ENCODE measurements at places on chromosomes 12 and 14.

DNA sequence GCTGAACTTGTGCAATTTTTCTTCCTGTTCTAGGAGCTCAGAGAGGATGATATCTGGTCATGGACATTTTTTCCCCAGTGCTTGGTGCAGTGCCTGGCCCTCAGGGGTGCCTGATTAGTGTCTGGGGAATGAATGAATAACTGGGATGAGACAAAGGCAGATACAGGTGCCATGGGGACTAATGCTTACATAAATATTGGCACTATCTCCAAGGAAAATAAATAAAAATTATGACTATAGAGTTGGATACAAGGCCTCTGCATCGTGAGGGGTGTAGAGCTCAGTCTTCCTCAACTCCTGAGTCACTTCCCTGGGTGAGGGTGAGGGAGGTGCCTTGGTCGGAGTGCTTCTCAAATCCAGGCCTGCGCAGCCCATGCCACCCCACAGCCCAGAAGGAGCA lies 188.6 kb downstream of the KCNA5 start:
- DNase-seq = peak; percentile 7

GRCh38 chr12:69254046-69254445 lies 14.7 kb downstream of the CPSF6 start:
- DNase-seq = peak; percentile 4

DNA sequence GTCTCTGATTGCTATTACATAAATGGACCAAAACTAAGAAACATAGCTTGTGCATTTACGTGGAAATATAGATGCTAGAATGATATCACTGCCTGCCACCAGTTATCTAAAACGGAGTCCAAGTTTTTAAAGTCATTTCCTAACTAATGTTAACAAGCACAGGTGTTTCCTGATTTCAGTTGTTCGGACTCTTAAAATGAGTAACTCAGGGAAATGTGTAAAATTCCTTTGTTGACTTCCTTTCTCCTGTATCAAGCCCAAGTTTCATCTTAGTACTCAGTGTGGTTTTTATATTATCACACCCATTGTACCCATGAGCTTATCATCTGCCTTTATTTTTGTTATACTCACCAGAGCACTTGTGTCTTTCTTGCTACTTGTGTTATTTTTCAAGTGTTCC lies 13.2 kb upstream of the PRKCH start:
- DNase-seq = no peak

DNA sequence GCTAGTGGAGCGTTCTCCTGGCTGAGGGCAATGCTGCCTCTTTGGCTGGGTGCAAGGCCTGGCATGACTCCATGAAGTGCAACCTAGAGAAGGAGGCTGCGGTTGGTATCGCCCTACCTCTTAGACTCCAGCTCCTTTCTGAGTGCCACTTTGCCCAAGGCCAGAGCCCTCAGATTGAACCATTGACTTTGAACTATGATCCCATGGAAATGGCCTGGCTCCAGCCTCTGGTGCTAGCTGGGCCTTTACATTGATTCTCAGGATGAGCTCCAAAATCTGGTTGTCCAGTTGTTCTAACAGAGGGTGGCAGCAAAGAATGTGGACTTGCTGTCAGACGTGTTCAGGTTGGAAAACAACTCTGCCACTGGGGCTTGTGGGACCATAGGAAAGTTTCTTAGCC lies 16.1 kb upstream of the SMOC1 start:
- no peak for DNase-seq

DNA sequence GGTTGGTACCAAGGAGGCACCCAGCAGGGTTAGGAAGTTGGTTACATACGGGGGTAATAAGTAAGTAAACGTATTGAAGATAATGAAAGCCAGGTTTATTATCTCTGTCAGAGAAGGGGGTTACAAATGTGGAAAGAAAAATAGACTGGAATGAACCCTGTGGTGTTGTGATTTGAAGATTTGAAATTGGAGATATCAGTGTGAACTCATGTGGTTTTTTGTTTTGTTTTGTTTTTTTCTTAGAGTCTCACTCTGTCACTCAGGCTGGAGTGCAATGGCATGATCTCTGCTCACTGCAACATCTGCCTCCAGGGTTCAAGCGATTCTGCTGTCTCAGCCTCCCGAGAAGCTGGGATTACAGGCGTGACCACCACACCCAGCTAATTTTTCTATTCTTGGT lies 14.1 kb upstream of the SLC25A3 start:
- no peak for DNase-seq

DNA sequence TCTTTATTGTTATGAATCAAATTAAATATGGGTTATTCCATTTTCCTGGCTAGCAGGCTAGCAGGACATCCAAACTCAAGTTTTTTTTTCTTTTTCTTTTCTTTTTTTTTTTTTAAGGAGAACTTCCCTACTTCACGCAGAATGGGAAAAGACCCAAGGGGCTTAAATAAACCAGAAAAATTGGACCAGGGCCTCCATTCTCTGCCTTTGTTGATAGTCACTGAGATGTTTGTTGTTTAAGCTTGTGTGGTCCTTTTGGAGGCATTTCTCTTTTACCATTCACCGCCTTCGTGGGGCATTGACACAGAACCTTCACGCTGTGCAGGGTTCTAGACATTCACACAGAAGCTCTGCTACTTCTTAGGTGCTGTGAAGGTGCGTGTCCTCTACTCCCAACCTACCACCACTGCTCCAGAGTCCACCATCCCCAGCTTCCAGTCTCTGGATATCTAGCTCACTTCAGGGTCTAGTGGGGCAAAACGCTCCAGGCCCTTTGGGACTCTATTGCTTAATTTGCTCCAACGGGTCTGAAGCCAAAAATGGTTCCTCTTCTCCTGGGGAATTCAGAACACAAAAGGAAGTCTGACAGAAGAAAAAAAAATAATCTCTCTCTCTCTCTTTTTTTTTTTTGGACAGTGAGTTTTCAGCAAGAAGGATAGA lies 301.3 kb downstream of the AEBP2 start:
- DNase-seq = no peak

DNA sequence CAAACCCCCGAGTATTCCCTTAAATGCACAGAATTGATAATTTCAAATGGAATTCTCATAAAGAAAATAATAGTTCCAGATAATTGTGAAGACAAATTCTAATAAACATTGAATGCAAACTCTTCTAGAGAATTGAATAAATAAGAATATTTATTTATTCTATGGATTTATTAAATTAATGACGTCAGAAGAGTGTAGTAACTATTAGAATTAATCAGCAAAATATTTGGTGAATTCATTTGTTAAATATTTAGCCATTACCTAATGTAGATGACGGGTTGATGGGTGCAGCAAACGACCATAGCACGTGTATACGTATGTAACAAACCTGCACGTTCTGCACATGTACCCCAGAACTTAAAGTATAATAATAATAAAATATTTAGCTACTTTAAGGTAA lies 33.4 kb upstream of the TBPL2 start:
- DNase-seq = no peak

GRCh38 chr12:95582230-95583058 lies 31.2 kb upstream of the USP44 start:
- peak; percentile 61 for DNase-seq

GRCh38 chr12:54602661-54603060 lies 14.2 kb upstream of the PPP1R1A start:
- DNase-seq = no peak

GRCh38 chr12:104524034-104524832 lies 67.5 kb downstream of the CHST11 start:
- peak; percentile 93 for DNase-seq

DNA sequence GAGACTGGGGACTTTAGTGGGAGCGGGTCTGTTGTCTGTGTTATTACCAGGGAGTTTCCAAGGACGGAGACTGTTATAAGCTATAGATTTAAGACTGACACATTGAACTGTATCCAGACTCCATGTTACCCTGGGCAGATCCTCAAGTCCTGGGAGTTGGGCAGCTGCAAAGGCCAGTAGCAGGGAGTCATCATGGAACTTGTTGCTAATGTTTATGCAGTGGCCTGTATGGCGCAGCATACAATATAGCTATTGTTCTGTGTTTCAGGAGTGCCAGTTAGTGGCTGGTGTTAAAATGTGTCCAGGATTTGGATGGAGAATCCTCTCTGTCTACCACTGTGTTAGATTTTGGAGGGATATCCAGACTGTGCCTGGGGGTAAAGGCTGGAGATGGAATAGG lies 31.7 kb downstream of the SMOC1 start:
- DNase-seq = no peak

DNA sequence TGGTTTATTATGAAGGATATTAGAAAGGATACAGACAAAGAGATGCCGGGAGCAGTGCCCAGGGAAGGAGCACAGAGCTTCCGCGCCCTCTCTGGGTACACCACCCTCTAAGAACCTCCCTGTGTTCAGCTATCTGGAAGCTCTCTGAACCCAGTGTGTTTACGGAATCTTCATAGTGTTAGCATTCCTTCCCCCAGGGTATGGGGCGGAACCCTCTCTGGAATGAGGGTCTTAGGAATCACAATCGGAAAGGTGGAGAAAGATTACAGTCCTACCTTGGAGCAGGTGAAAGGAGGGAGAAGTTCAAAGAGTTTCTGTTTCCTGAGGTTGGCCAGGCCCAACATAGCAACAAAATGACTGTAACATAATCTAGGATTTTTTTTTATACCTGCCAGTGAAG lies 6.8 kb upstream of the NUDT4 start:
- no peak for DNase-seq

DNA sequence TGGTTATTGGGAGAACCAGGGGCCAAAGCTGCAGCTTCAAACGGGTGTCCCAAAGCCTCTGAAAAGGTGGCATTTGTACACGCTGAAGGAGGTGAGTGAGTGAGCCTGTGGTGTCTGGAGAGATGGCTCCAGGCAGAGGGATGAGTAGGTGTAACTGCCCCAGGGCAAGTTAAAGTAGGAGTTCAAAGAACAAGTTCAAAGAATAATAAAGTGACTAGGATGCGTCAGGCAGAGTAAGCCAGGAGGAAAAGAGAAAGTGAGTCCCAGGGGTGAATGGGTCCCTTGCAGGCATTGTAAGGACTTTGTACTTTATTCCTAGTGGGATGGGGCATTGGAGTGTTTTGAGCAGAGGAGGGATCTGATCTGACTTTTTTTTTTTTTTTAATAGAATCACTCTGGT lies 201.4 kb upstream of the PWP1 start:
- DNase-seq = no peak

- DNase-seq = no peak
Measured at GRCh38 chr12:30278401-30278800, 417.3 kb downstream of the IPO8 start.

GRCh38 chr12:44875417-44875953 lies 630 bp downstream of the NELL2 start:
- DNase-seq = peak; percentile 91

DNA sequence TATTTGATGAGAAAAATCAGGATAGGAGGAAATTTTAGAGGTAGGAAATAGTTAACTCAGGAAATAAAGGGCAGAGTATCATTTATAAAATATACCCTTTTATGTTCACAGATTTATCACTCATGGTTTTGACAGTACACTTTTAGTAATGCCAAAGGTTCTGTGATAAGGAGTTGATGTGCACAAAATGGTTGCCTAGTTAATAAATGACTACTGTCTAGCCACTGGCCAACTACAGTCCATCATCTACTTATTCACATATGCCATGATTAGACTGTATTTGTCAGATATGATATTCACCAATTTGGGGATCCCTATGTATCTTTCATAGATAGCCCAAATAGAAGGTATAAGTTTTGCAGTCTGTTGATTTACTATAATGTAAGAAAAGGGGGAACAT lies 19.2 kb upstream of the GXYLT1 start:
- no peak for DNase-seq

- no peak for DNase-seq
Measured at GRCh38 chr12:78101113-78101876, 270.6 kb downstream of the NAV3 start.
